ENCODE measurements at places on chromosomes 12 and 14.

DNA sequence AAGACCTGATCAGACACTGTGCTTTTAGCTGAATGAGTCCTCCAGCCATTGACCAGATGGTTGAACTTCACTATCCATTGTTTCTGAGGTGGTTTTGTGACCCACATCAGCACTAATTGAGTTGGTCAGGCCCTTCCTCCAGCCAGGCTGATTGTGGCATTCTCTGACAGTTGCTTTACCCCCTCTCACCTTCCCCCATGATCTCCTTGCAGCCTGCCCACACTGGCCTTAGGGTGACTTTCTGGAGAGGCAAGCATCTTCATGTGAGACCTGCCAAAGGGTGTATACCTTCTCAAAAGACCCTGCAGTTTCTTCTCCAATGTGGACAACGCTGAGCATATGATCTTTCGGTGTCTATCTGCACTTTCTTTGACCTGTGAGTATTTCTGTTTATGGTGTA is 83.9 kb downstream of the GPATCH2L start:
- DNase-seq = no peak

GRCh38 chr14:37620856-37621255 is 25.4 kb downstream of the TTC6 start:
- no peak for DNase-seq

DNA sequence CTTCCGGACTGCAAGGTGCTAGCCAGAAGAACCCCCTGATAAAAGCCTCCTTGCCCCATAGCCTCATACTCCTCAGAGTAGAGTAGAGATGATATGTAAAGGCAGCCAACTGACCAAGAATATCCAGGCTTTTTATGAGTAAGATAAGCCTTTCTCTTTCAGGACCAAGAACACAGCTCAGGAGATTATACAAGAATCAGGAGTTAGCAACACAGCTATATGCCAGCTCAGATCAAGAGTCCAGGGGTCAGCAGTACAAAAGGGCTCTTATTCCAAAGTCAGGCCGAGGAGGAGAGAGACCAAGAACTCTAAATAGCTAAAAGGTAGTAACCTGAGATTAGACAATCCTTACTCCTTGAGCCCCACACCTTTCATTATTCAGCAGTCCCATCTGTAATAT is 135.3 kb downstream of the BTG1 start:
- no peak for DNase-seq

DNA sequence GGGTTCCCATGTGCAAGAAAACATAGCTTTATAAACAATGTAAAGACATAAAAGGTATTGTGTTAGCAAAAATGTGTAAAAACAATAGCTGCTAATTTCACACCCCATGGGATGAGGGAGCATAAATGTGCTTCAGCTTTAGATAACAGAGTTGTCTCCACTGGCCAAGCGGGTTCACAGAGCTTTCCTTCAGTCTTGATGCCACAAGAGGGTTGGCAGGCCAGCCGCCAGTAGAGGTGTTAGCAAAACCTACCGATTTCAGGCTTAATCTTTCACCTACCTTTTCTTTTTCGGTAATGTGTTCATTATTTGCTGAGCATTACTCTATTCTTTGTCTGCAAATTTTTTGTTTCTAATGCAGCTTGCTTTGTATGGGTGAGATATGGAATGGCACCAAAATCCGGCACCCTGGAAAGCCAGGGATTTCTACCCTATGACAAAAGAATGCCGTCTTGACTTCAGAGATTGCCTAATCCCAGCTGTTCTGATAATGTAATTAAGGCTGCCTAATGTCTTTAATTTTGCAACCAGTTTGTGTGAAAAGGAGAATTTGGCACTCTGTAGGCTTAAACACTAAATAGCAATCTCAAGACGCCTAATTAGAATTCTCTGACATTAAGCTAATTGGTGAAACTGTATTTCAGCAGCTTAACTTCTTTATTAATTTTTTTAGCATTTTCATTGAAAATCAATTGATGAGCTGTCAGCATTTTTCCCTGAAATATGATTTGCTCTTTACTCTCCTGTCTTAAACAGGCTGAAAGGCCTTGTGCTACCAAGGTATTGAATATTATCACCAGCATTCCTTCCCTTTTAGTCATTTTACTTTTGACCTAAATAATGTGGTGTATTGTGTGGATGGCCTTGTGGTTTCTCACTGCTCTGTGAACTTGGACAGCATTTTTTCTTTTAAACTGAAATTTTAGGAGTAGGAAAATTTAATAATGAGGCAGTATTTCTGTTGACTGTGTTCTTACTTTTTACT is 60.7 kb downstream of the POLR3B start:
- DNase-seq = no peak
